Natural killer cell (primary cell): ENCODE measurements at places on chromosomes 13 and 19.

GRCh38 chr13:92537471-92537870 is 689.1 kb upstream of the GPC6 start:
- H3K36me3 ChIP-seq, result no peaks in the 10 kb centered on the region
- no peak for DNase-seq
- H3K4me3 ChIP-seq, result no peak overlapping the region
- no peak overlapping the region for H3K27ac ChIP-seq

DNA sequence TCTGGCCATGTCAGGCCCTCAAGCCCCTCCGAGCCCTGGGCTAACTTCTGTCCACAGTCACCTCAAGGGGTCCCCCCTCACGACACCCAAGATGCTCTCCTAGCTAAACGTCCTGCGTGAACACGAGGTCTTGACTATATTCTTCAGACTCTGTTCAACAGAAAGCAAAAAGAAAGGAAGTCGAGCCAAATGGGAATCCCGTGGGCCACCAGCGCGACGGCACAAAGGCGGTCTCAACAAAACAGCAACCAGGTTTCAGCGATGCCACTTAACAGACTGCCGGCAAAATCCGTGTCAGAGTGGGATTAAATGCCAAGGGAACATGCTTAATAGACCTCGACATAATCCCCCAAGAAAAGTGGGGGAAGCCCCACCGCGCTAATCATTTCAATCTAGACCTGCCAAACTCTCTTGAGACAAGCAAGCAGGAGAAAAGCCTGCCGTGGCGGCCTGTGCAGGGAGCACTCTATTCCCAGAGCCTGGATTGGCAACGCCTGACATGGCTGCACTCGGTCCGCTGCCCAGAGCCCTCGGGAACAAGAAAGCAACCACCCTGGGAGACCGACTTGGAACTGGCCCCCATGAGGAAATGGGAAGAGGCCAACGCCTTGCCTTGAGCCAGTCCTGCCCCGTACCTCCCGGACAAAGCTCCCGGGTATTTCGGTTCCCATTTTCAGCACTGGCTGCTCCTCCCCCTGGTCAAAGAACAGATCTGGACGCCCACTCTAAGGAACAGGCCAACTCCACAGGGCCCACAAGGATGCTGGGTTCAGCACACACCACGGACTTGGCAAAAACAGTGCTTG is 16.0 kb downstream of the ZC3H4 start:
- DNase-seq, result no peak
- H3K4me3 ChIP-seq, result no peak overlapping the region
- peaks cover 33% of the 10 kb centered on the region for H3K4me1 ChIP-seq
- H3K27me3 ChIP-seq, result no peaks in the 10 kb centered on the region
- H3K36me3 ChIP-seq, result peaks cover 13% of the 10 kb centered on the region
- H3K27ac ChIP-seq, result no peak overlapping the region

GRCh38 chr13:23288564-23288963 is 107.8 kb downstream of the SGCG start:
- H3K27me3 ChIP-seq, result no peaks in the 10 kb centered on the region
- no peak for DNase-seq
- no peak overlapping the region for H3K4me3 ChIP-seq
- no peak overlapping the region for H3K27ac ChIP-seq

DNA sequence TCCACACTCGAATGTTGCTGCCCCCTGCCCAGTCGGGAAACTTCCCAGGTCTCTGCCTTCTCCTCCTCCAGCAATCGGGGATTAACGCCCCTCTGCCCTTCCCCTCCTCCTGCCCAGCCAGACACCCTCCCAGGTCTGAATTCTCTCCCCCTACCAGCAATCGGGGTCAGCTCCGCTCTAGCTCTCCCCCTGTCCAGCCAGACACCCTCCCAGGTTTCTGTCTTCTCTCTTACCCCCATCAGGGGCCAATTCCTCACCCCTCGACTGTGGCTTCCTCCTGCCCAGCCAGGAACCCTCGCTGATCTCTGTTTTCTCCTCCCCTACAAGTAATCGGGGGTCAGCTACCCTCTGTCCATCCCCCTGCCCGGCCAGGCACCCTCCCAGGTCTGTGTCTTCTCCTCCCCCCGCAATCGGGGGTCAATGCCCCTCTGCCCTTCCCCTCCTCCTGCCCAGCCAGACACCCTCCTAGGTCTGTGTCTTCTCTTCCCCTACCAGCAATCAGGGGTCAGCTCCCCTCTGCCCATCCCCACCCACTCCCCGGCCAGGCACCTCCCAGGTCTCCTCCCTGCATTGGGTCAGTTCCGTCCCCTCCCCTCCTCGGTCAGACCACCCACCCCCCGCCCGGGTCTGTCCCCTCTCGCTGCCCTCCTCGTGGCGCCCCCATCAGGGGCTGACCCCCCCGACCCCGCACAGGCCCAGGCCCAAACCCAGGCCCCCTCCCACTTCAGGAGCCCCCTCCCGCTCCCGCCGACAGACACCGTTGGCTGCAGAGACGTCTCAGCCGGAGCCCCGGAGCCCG is 668 bp downstream of the ZFR2 start:
- peaks cover 16% of the 10 kb centered on the region for H3K27me3 ChIP-seq
- peaks cover 6% of the 10 kb centered on the region for H3K4me1 ChIP-seq
- H3K4me3 ChIP-seq, result no peak overlapping the region
- no peaks in the 10 kb centered on the region for H3K36me3 ChIP-seq

- H3K36me3 ChIP-seq, result no peaks in the 10 kb centered on the region
- H3K4me1 ChIP-seq, result peaks cover 25% of the 10 kb centered on the region
- DNase-seq, result no peak
- H3K4me3 ChIP-seq, result no peak overlapping the region
Measured at GRCh38 chr13:42549552-42549936, 24.4 kb upstream of the TNFSF11 start.

GRCh38 chr19:55820037-55820436 is 11.8 kb downstream of the NLRP11 start:
- no peaks in the 10 kb centered on the region for H3K4me1 ChIP-seq
- H3K27ac ChIP-seq, result no peak overlapping the region
- H3K36me3 ChIP-seq, result no peaks in the 10 kb centered on the region
- DNase-seq, result no peak

DNA sequence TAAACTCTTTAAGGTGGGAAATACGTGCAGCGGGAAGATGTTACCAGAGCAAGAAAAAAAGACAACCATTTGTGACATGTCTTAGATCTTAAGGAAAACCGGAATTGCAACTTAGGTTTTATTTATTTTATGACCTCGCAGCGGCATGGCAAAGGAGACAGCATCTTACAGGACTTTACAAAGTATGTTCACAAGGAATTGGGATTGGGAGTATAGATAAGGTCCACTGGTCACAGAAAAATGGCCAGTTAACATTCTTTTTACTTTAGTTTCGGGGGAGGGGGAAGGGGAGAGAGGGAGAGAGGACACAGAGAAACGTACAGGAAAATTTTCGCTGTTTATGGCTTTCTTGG is 104.5 kb upstream of the DIAPH3 start:
- no peaks in the 10 kb centered on the region for H3K36me3 ChIP-seq
- H3K4me3 ChIP-seq, result peak overlapping the region; percentile 44
- peaks cover 8% of the 10 kb centered on the region for H3K4me1 ChIP-seq
- no peaks in the 10 kb centered on the region for H3K27me3 ChIP-seq
- H3K27ac ChIP-seq, result no peak overlapping the region
- no peak for DNase-seq

DNA sequence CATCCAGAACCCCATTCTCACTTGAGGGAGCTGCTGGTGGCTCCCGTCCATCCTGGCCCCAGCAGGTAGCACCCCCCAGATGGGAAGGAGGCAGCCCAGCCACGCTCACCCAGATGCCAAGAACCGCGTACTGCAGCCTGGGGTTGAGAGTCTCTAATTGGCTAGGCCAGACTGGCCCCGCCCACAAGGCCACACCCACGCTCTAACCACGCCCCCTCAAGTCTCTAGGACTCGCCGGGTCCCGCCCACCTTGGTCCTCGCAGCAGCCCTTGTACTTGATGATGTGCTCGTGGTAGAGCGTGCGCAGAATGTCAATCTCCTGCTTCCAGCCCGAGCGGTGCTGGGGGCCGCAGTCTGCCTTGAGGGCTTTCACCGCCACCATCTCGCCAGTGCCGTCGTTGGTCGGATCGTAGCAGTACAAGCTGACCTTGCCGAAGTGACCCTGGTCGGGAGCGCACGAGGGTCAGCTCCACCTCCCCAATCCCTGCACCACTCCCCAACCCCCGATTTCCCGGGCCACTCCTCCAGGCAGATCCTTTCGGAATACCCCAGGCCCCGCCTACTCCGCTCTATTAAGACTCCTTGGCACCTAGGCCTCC is 14.5 kb upstream of the ICAM3 start:
- peaks cover 47% of the 10 kb centered on the region for H3K36me3 ChIP-seq
- H3K27ac ChIP-seq, result no peak overlapping the region
- no peaks in the 10 kb centered on the region for H3K4me1 ChIP-seq
- H3K27me3 ChIP-seq, result no peaks in the 10 kb centered on the region
